Cerebellum (tissue), 4 donors: ENCODE measurements at places on chromosomes 2 and 18.

GRCh38 chr2:221513232-221513631, 58.9 kb downstream of the EPHA4 start:
- no peak for DNase-seq

DNA sequence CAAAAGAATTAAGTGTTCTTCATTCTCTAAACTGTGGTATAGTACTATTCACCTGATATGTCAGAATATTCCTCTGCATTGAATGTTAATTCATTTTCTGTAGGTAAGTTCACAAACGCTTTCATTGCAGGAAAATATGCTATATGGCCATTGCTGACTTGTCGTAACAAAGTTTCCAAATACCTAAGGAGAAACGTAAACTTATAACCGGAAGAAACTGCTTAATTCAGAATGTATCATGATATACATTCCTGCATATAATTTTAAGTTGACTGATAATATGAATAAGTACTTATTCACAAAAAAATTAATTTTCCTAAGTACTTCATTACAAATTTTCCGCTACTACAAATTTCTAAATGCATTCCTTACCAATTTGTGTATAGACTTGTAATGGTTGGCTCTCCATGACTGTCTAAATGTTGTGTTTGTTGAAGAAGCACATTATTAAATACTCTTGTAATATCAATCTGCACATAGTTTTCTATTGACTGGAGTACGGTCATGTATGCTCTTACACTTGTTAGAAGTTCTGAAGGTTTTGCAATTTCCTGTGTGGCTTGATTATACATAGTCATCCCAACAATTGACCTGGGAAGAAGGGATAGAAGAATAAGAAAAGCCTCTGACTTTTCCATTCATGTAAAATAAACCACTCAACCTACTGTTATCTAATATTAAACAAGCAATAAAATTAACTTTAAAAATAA, 85.4 kb downstream of the NCKAP1 start:
- no peak for DNase-seq

- DNase-seq, result no peak
These were observed 157.7 kb downstream of the HNMT start for GRCh38 chr2:138121666-138122661.

DNA sequence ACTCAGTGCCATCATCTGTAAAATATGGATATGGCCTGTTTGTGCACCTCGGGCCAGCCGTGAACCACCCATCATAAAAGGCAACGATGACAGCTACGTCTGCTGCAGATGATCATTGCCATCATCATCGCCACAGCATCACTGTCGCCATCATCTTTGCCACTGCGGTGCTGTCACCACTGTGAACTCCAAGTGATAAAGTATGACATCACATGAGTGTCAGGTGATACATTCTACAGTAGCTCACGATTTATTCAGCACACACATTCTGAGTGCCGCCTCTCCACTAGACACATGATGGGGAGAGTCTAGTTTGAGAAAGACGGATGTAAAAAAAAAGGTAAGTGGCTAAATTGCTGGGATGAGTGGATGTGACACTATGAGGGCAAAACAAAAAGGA, 755.4 kb upstream of the RAB6C start:
- no peak for DNase-seq

DNA sequence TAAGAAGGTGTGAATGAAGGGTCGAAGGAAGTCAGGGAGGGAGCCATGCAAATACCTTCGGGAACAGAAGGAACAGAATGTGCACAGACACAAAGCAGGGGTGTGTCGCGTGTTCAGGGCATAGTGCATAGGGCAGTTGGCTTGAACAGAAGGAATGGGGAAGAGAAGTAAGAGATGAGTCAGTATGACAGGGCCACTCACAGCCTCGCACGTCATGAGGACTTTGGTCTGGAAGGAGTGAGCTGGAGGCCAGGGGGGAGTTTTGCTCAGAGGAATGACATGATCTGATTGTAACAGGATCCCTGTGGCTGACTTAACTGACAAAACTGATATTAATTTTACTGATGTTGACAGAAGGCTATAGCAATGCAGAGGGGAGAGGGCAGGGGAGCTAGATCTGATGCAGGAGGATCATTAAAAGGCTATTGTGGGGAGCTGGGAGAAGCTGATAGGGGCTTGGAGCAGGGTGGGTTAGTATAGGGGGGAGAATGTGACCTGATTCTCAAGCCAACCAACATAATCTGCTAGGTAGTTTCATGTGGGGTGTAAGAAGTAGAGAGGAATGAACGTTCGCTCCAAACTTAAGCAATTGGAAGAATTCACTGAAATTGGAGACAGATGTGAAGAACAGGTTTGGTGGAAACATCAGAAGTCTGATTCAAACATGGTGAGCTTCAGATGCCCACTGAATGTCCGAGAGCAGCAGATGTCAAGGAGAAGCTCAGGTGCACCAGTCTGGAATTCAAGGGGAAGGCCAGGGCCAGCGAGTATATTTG, 60.4 kb upstream of the COPS8 start:
- no peak for DNase-seq

DNA sequence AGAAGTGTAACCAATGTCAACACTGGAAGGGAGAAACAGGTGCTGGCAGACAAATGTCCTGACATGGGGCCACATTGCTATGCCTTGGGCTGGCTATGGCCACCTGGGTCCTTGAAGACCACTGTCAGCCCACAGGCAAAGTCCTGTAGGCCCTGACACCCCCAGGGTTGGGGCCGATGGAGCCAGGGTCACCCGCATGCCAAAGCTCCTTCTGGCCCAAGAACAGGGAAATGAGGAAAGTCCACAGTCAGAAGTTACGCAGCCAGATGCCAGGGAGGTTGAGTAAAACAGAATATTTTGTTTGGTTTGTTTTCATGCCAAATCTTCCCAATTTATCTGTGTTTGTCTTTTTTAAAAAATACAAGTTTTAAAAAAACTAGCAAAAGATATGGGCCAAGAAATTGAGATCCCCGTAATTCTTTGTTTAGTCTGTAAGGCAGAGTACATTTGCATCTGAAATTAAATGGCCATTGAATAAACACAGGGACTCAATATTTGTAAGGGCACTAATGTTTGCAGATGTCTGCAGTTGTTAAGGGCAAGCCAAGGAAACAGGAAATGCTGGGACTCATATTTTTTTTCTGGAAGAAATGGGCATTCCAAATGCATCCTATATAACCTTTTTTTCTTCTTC, 186.4 kb downstream of the FAM210A start:
- DNase-seq, result no peak

GRCh38 chr2:84808279-84808678, 72.6 kb downstream of the TRABD2A start:
- DNase-seq, result no peak

DNA sequence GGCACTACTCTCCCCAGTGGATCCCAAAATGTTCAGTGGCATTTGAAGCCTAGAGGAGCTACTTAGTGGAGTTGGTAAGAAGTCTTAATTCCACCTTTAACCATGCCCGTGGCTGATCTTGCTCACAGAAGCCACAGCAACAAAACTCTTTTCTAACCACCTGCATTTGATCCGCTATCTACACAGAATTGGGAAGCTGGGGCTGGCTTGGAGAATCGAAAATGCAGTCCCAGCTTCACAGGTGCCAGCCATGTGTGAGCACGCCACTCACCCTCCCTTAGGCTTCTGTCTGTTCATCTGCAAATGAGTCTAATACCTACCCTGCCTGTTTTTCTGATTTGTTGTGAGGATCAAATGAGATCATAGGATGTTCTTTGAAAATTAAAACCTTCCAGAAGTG, 182.6 kb downstream of the BCL11A start:
- DNase-seq, result no peak

GRCh38 chr18:70469916-70470315, 181.1 kb downstream of the SOCS6 start:
- no peak for DNase-seq

- no peak for DNase-seq
These were observed 69.4 kb downstream of the TXNL1 start for GRCh38 chr18:56568986-56569385.

DNA sequence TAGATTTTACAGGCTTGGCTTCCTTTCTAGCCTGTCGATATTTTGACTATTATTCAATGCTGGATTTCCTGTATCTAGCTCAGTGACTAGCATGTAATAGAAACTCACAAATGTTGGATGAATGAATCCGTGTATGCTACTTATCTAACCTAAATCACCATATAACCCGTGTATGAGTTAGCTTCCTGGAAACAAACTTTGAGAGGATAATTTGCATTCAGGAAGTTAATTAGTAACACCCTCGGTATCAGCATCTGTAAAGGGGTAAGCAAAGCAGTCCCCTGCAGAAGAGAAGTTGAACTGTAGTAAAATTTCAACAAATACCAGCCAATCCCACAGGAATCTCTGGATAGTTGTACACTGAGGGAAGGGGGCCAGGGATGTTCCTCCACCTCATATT, 269.4 kb upstream of the LRATD1 start:
- DNase-seq, result no peak
